ENCODE measurements at places on chromosomes 1 and 21.
A peak's percentile ranks its signal among the peaks of the same experiment; 100 is the strongest.

DNA sequence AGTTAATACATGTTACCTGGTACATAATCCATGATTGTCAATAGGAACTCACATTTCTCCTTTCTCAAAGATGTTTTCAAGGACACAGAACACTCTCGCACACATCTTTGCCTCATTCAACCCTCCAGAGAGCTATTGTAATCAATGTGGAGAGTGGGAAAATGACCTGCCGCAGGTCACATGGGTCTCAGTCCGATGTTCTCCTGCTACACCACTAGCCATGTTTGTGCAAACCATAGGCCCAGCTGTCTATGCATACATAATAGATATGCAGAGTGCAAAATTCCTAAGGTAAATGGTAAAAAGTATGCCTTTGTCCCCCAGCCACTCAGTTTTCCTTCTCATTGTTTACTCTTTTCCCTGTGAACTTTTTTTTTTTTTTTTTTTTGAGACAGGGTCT is 89.2 kb downstream of the ADSS2 start:
- no peak for DNase-seq

GRCh38 chr1:36675106-36675505 is 192.4 kb upstream of the CSF3R start:
- no peak for DNase-seq

GRCh38 chr1:153394391-153394790 is 3.5 kb upstream of the S100A8 start:
- no peak for DNase-seq

- DNase-seq = no peak
Measured at GRCh38 chr1:210750468-210750867, 383.5 kb downstream of the KCNH1 start.

- DNase-seq = no peak
Measured at GRCh38 chr1:228060458-228061190, 21.9 kb upstream of the ARF1 start.

DNA sequence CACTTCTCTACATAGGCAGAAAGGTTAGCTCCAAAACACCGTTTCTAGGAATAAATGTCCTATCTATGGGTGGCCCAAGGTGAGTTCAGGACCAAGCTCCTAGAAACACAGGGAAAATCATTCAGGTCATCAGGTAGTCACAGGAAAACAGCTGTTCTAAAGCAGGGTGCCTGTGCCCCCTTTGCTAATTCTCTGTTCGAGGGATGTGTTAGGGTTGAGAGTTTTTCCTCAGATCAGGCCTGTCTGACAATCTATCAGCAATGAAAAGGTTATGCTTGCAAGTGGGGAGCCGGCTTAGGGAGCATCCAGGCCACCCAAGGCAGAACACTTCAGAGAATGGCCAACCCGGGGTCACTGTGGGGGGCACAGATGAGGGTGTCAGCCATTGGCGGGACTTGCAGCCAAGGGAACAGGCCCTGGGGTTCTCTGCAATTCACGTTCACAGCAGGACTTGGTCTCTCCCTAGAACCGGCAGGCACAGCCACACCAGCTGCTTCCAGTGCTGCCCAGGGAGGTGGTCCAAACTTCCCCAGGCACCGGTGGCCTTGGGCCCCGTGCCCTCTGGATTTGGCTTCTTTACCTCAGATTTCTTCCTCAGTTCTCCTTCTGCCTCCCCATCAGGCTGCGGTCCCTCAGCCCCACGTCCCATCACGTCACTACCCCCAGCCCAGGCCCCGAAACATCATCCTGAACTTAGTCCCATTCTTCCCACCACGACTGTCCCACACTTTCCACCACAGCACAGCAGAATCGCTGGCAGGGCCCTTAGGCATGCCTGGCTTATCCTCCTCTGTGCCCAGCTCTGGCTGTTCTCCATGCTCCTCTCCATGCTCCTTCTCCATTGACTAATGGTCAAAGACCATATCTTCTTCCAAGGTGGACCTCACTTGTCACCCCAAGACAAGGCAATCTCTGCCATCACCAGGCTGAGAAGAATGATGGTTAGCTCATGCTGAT is 11.0 kb downstream of the CD2 start:
- no peak for DNase-seq

- no peak for DNase-seq
Measured at GRCh38 chr21:41562101-41563000, 54.4 kb upstream of the TMPRSS2 start.

GRCh38 chr1:218284917-218285635 is at the start of gene RRP15:
RRP15 (plus strand) TSS chr1:218285293; CDS start chr1:218285317, 24 bp downstream.
- peak; percentile 70 for DNase-seq

GRCh38 chr1:181767001-181767708 is 283.8 kb downstream of the CACNA1E start:
- no peak for DNase-seq

DNA sequence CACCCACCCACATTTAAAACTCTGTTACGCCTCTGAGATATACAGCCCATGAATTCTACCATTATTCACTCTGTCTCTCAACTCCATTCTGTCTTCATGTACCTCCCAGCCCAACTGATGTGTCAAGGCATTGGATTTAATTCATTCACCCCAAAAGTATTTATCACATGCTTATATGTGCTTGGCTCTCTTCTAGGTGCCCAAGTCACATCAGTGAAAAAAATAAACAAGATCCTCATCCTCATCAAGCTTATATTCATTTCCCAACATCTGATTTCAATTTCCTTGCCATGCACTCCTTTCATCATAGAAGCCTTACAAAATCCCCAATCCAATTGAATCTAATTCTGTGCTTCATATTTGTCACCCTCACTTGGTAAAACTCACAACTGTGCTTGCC is 967.6 kb downstream of the LTN1 start:
- no peak for DNase-seq

GRCh38 chr1:231465051-231465450 is 43.0 kb upstream of the EGLN1 start:
- DNase-seq = no peak

GRCh38 chr1:201330541-201330940 is 46.9 kb downstream of the TNNT2 start:
- no peak for DNase-seq

DNA sequence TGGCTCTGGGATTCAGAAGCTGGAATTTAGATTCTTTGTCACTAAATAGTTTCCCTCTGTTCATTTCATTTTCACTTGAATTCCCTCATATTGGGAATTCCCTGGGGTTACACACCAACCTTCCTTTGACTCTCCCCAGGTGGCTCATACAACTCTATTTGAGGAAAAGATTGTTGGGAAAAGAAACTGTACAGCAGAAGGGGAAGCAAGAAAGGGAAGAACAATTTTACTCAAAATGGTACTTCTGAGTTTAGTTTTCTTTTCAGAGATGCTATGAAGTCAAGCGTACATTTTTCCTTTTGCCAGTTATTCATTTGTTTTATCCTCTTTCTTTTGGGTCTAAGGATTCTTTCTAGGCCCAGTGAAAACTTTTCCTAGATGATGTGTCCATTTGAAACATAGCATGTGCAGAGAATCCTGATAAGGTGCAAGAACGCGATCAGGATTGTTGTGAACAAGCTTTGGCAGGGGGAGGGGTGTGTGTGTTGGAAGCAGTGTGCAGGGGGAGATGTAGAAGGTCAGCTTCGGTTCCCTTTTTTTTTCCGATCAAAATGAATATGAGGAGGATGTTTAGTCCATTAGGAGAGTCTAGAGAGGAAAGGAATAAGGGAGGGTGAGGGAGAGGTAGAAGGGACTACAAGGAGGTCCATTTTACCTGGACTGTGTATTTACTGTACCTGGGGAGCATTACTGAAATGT is 26.8 kb upstream of the CD1D start:
- DNase-seq = no peak

DNA sequence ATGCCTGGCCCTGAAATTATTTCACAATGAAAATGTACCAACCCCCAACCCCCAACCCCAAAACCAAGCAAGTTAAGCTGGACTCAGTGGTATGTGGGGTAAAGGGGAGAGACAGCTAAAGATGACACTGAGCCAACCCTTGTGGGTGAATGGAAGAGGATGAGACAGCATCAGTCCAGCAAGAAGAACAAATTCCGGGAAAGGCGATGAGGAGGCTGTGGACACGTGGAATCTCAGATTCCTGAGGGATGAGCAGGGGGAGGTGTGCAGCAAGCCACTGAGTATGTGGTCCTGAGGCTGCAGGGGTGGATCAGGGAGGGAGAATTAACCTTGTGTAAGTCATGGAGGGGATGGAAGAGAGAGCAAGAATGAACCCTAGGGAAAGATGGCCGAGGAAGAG is 14.4 kb upstream of the ZNF362 start:
- DNase-seq = no peak

DNA sequence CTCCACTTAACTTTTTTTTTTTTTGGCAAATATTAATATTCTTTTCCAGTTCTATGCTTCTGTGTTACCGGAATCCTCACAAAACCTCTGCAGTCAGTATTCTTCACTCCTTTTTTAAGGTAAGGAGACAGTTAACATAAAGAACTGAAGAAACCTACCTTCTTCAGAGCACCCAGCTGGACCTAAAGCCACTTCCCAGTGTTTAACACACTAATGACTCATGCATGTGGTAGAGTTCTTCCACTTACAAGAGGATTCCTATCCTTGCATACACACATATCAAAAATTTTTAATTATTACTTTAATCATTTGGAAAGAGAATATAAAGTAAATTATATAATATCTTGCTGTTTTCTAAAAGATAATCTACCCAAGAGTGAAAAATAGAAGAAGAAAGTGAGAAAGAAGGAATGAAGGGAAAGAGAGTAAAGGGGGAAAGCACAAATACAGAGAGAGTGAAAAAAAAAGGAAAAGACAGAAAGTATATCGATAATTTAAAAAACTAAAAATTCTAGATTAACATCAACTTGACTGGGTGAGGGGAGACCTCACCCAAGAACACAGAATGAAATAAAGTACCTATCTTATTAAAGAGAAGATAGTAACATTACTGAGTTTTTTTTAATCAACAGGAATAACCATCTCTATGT is 54.9 kb downstream of the ENAH start:
- no peak for DNase-seq
